Effector memory CD8-positive, alpha-beta T cell (primary cell): ENCODE measurements at places on chromosomes 4 and X.

DNA sequence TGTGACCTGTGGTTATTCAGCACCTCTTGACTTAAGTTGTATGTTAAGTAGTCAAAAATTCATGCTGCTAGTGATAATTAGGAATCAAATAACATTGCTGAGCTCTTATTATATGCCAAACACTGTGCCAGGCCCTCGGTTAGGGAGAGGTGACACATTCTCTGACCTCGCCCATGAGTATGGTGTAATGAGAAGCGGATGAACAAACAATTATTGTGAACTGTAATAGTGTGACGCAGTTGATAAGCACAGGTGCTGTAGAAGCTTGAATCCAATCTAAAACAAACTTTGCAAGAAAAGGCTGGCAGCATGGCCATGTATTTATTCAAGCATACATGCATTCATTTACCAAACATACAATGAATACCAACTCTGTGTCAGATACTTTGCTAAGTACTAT lies 303.5 kb upstream of the HS3ST1 start:
- DNase-seq, result no peak

DNA sequence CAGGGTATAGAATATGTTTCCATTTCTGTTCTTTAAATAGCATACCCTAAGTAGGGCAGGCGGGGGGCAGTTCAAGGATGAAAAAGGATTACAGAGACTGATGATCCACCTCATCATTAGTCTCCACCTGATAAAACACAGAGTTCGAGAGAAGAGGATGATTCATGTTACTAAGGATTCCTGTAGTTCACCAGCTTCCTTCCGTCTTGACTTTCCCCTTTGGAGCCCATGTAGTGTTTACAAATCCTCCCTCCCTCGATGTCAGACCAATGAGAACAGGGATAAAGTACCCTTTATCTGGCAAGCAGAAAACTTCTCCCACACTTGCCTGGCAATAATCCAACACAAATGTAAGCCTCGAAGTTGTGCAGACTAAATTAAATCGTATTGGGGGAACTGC lies 526.3 kb upstream of the FAM241A start:
- DNase-seq, result no peak

DNA sequence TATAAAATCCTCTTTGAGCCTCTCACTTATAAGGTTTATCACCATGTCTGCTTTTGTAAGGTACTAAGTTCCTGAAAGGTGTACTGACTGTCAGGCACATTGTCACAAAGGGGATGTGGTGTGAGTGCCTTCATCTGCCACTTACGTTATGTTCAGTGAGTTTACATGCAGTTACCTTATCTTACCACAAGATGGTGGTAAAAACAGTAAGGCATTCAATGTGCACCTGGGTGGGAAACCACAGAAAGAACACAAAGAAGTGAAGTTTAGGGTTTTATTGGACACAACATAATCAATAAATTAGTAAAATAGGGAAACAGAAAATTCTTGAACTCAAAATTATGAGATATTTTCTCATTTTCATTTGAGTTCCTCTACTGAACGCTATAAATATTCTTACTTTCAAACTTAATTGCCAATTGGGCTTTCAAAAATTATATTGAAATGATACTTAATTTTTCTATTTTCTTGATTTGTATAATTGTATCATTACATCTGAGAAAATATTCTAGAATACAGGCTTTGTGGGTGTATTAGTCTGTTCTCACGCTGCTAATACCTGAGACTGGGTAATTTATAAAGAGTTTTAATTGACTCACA lies 650.8 kb downstream of the PCDH7 start:
- DNase-seq, result no peak

GRCh38 chrX:83829874-83830273 lies 31.1 kb upstream of the CYLC1 start:
- no peak for DNase-seq

DNA sequence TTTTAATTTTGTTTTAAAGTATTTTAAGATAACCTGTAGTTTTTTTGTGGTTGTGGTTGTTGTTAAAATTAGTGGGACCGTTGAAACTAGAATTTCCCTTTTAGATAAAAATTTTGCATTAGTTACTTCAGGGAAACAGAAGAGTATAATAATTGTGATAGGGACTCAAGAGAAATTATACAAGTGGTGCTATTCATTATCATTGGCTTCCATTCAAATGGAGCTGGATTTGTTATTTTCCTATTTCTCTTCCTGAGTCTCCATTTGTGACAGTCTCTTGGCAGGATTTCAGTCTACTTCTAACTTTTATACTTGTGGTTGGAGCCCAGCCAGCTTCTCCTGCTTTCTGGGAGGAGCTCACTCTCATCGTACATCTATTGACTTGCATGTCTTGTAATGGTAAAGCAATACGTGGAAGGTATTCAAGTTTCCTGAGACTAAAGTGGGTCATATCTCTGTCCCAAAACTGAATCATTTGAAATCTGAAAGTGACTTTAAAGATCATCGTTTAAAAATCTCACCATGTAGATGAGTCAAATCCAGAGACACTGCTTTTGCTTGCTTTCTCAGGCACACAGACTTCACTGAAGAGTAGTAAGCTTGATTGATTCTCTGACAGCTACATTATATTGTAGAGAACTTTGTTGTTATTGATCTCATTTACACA lies 155.8 kb downstream of the RPA4 start:
- DNase-seq, result no peak

DNA sequence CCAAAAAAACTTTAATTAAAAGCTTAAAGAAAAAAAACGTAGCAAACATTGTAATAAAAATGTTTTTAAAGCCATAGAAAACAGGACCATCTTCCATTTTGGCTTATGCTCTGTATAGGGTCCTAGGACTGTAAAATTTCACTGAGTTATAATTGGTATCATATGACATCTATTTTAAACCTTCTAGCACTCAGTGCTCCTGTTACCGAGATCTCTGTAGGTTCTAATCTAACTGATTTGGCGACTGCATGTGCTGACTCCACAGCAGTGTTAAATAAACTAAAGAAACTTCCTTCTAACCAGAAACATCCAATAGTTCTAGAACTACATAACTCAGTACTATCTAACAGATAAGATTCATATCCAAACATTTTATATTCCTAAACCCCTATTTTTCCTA lies at the start of gene ASB11:
ASB11 (minus strand) TSS at position 132 of the 400 bp plus-strand sequence; CDS start at position 97, 35 bp downstream.
- DNase-seq, result no peak

DNA sequence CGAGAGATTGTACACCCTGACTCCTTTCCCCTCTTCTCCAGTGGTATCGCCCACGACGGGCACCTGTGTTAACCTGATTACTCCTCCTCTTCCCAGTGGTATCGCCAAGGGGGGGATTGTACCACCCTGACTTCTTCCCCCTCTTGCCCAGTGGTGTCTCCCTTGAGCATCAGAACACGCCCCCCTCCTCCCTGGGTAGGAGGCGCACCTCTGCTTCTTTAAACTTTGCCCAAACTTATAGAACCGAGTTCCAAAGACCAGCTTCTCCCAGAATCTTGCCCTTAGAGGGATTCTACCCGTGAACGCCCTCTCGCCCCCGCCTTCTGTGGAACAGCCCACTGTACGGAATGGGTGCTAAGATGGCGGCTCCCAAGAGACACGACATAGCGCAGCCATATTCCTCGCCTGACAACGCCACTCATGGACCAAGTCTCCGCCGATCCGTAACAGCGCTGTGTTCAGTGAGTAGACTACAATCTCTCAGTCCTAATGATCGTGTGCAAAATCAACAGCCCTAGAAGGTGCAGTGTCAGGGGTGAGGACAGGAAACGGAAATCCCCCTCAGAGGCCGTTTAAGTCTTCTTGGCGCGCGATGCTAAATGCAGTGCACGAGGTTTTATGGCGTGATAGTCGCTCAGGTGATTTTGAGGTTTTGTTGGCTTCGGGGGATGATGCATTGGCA lies 4.2 kb upstream of the ZNF157 start:
- DNase-seq, result peak; percentile 64

DNA sequence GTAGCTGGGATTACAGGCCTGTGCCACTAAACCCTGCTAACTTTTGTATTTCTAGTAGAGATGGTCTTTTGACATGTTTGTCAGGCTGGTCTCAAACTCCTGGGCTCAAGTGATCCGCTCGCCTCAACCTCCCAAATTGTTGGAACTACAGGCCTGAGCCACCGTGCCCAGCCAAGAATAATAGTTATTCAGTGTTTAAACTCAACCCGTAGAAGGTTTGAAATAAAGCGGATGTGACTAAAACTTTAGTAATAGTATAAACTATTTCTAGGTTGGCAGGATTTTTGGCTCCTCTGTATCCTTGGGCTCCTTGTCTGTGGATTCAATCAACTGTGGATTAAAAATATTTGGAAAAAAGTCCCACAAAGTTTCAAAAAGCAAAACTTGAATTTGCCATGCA lies 37.8 kb downstream of the PCDH10 start:
- DNase-seq, result no peak

GRCh38 chr4:52036886-52037530 lies 1.1 kb downstream of the SGCB start:
- DNase-seq, result no peak

- DNase-seq, result no peak
Observed at GRCh38 chrX:37785569-37785968, 5.7 kb downstream of the CYBB start.

- no peak for DNase-seq
Observed at GRCh38 chrX:45140812-45141211, 59.9 kb downstream of the DIPK2B start.

DNA sequence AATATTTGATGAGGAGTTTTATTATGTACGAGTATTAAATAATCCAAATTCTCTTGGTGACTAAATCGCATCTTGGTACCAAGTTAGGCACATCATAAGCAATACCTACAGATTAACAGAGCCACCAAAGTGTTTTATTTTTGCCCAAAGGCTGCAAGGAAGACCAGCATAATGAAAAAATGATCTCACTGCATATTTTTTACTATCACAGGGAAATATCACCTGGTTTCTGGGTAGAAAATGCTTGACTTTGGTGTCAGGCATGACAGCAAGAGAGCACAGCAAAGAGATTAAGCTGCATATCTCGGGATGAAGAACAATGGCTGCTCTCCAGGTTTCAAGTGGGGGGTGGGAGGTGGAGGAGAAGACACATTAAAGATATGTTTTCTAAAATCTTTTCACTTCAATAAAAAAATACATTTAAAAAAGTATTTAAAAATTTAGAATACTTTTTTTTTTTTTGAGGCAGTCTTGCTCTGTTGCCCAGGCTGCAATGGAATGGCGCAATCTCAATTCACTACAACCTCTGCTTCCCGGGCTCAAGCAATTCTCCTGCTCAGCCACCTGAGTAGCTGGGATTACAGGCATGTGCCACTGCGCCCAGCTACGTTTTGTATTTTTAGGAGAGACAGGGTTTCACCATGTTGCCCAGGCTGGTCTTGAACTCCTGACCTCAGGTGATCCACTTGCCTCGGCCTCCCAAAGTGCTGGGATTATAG lies 86.1 kb downstream of the FRYL start:
- no peak for DNase-seq

DNA sequence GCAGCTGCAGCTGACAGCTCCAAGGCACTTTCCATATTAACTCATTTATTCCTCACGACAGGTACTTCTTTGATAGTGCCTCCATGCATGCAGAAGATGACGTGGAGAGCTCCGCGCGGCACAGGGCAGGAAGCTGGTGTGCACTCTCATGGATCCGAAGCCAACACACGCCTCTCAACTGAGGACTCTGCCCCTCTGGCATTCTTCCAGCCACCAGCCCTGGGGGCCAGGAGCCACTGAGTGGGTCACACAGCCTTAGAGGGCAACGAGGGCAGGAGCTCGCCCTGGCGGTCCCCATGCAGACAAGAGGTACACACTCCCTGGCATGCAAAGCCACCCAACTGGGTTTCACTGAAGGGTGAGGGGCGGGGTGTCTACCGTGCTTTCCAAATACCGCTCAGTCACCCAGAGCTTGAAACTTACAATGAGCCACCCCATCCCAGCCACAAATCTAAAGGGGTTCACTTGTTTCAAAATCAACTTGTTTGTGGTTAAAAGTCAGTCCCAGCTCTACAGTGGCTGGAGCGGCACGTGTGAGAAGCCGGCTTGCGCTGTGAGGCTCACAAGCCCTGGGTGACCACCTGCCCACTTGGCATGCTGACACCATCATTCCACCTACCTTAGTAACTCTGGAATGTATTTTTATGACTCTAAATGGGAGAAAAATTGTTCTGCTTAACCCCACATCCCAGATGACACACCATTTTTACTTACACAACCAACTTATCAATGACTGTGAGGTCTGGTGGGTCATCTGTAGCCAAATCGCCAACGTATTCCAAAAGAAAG lies 16.2 kb downstream of the NOP14 start:
- DNase-seq, result no peak

- no peak for DNase-seq
Observed at GRCh38 chr4:185229021-185229818, 19.8 kb downstream of the SNX25 start.

GRCh38 chr4:21469438-21470300 lies 478.9 kb downstream of the KCNIP4 start:
- DNase-seq, result no peak

DNA sequence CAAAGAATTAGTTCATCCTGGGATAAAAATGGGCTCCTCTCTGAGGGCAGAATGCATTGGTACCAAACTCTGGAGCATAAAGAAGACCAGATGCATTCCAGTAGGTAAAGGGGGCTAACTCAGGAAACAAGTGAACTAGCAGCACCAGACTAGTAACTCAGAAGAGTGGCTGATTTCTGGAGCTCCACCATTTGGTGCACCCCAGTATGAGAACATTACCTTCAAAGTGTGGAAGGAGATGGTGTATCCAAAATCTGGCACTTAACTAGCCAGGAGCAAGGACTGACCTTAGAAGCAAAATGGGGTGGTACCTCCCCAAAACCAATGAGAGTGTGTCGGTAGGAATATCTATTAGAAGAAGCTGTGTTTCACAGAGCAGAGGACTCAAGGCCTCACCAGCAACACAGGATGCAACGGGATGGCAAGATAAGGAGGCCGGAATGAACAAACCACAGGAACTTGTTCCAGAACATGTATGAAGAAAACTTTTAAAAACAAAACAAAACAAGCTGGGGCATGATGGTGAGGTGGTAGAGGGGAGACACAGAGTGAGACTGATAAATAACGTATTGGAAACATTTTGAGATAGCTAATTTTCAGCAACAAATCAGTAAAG lies 142.3 kb downstream of the INPP4B start:
- no peak for DNase-seq

- DNase-seq, result no peak
Observed at GRCh38 chr4:20266215-20267082, 14.7 kb downstream of the SLIT2 start.

DNA sequence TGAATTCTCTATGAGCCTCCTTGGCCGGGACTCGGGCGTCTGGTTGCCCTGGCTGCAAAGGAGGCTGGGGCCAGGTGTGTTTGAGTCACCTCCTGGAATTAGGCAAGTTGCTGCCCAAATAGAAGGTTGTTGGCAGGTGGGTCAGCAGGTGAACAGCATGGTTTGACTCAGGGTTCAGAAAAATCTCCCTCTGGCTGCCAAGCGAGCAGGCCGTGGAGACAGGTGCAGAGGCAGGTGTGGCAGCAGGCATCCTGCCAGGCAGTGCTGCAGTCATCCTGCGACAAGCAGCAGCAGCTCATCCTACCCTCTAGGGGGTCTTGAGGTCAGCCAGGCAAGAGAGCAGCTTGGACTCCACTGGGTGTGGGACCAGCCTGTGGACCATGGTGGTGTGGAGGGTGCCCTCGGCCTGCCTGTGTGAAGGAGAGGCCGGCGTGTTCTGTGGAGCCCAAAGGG lies 8.2 kb downstream of the MSANTD1 start:
- no peak for DNase-seq
